Dorsolateral prefrontal cortex (tissue), 122 donors: ENCODE measurements at places on chromosomes 13 and 19.

DNA sequence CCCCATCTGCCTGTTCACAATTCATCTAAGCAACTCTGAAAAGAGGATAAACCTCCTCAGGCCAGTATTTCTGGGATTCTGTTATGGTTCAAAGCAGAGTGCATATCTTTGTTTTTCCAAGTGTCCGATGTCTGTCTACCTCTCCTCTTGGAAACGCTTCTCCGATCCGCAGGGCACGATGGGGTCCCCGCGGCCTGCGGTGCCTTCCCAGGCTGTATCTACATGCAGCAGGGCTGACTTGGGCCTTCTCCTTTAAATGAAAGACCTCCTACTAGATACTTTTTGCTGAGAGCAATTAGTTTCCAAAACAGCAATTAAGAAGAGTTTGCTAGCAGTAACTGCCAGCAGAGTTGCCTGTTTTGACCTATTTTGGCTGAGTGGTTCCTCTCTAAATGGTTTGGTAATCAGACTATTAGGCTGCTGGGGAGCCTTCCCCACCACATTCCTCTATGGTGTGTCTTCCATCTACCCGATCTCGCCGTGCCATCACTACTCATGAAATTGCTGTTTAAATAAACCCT, 23.5 kb downstream of the COL4A2 start:
- no peak for DNase-seq

- DNase-seq: no peak
Measured at GRCh38 chr13:41833831-41834230, 127.1 kb downstream of the VWA8 start.

DNA sequence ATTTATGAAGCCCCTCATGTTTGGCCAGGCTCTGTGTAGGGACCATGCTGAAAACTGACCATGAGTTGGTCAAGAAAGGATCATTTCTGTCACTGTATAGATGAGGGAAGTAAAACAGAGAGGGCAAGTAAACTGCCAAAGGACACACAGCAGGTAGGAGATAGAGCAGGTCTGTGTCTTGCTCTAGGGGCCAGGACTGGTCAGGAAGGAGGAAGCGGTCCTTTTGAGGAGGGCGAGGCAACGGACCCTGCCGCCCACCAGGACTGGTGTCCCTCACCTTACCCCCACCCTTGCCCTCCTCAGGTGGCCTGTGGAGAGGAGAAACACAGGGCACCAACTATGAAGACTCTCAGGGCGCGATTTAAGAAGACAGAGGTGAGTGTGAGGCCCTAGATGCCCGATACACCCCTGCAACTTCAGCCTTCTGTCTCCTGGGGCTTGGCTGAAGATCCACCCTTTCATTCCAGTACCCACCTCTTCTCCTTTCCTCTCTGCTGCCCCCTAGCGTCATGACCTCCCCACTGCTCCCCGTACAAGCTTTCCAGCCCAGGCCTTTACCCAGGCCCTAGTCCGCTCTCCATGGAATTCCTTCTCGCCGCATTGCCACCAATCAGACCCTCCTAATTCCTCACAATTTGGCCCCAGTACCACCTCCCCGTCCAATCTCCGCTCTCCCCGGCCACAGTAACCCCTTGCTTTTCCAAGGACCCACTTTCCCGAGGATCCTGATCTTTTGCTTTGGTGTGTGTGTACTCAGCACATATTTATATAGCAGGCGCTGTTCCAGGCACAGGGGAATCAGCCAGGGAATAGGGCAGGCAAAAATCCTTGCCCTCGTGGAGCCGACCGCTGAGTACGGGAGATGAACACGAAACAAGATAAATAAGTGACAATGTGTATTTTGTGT, 3.9 kb downstream of the ANKRD24 start:
- DNase-seq: peak; percentile 52

GRCh38 chr19:15122331-15123030, 15.3 kb downstream of the SYDE1 start:
- DNase-seq: no peak

DNA sequence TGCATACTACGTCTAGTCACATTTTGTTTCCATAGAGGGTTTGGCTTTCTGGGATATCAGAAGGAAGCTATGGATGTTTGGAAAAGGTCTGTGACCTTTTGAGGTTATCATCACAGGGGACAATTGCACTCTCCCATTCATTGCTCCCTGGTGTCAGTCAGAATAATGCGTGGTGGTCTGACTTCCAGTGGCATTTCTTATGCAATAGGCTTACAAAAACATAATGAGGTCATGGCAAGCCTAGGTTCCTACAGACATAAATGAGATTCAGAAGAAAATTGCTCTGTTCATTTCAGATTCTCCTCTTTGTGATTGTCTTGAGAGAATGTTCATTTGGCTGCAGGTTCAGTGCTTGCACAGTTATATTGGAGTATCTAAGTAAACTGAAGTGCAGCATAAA, 54.6 kb downstream of the ARHGAP35 start:
- DNase-seq: no peak

DNA sequence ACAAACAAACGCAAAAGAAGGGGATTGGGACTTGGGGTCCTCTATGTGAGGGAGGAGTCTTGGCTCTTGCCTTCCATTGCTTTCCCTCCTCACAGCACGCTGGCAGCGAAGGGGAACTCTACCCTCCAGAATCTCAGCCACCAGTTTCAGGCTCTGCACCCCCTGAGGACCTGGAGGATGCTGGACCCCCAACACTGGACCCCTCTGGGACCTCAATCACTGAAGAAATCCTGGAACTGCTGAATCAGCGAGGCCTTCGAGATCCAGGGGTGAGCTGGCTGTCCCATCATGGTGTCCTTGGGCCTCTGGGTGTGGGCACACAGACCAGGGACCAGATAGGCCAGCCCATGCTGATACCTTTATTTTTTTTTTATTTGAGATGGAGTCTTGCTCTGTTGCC, 9.6 kb downstream of the PLEKHG2 start:
- DNase-seq: no peak
